ENCODE measurements at places on chromosomes 1 and 21. TPM values are rescaled to one million over a fixed set of nuclear protein-coding genes. Genes with fewer than 3 reads are reported as not detected.

KRTAP19-3 gene
- total RNA-seq = not detected

RGS1 gene
- total RNA-seq = 204 TPM

GRCh38 chr1:21206117-21206516, 29.4 kb upstream of the EIF4G3 start:
- no peak for DNase-seq

DNA sequence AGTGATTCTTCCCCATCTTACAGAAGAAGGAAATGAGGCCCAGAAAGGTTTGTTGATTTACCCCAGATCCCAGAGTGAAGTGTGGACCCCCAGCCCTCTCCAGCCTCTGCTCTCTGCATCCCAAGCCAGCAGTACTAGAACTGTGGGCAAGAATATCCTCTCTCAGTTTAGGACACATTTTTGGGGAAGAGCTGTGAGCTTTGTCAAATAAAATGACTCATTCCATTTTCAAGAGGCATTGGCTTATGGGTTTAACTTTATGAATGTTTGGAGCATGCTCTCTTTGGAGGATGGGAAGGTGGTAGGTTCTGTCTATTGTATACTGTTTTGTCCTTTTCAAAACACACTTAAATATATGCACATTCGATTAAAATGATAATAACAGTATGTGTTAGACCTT, 70.6 kb upstream of the CNTN2 start:
- no peak for DNase-seq

GRCh38 chr1:163365186-163365585, 43.4 kb downstream of the NUF2 start:
- DNase-seq = no peak

C4BPA gene
- not detected for total RNA-seq

CCDC185 gene
- not detected for total RNA-seq

GRCh38 chr1:162716123-162716522, 74.4 kb upstream of the HSD17B7 start:
- DNase-seq = no peak

PLPPR4 gene
- 3.9 TPM for total RNA-seq

DNA sequence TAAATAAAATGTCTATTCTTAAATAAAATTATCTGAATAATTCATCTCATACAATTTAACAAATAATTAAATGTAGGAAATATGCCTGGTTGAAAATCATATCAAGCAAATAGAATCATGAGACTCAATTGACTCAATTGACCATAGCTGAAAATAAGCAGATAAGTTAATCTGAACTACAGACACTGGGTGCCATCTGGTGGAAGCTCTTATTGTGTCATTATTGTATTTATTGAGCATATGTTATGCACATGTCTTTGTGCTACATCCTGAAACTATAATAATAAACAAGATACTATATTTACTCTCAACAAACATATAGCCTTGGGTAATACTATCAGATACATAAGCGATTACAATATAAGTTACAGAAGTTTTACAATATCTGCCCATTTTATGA, 41.0 kb downstream of the BRINP3 start:
- no peak for DNase-seq

DNA sequence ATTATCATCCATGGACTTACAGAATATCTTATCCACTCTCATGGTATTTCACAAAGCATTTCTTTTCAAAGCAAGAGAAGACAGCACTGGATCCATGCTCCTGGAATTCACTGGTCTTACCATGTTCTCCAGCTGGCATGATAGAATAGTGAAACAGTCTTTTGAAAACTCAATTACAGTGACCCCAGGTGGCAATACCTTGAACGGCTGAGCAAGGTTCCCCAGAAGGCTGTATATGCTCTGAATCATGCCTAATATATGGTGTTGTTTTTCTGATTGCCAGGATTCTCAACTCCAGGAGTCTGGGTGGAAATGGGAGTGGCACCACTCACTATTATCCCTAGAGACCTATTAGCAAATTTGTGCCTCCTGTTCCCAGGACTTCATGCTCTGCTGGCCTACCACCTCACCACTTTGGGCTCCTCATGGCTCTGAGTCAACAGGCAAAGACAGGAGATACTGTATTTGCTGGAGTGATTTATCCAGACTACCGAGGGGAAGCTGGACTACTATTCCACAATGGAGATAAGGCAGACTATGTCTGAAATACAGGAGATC, 87.6 kb downstream of the CATSPERE start:
- DNase-seq = no peak

DNA sequence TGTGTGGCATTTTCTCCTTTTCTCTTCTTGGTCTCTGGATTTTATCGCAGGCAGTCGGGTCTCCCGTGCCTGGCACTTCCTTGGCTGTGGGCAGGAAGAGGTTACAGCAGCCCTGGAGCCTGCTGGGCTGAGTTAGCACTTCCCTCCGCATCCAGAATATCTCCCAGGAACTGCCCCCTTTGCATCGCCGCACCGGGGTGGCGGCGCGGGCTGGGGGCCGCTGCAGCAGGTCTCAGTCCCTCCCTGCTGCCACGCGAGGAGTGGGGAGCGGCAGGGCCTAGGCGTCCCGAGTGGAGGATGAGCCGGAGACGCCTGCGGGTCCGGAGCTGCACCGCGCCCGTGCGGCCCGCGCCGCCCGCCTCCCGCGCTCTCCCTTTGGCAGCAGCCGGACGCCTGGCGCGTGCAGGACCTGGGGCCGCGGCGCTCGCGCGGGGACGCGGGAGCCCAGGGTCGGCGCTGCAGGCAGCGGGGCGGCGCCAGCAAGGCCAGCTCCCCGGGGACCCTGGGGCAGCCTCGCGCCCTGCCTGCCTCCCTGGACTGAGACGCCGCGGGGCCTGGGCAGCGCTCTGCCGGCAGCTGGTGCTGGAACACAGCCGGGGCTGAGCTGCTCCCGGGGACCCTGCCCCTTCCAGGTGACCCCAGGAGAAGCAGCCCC, 192.8 kb downstream of the PRDM2 start:
- DNase-seq = no peak

GRCh38 chr1:25543425-25544242, at the start of gene LDLRAP1:
LDLRAP1 (plus strand) TSS chr1:25543606; CDS start chr1:25543699, 93 bp downstream.
- DNase-seq = peak; percentile 55

DNA sequence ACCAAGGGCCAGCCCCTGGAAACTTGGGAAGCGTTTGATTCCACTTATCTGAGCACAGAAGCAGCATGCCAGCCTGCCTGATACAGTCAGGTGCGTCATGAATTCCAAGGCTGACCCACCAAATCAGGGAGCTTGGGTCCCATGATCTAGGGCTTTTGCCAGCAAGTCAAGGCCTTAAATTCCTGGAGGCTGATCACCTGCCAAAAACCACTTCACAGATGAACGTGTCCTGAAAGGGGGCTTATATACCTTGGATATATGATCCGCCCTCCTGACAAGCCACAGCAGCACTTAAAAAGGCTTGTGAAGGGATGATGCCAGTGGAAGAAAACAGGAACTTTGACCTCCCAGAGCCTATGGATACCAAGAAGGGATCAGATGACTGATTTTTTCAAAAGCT, 24.0 kb upstream of the CLIC6 start:
- no peak for DNase-seq

GRCh38 chr1:196608390-196609369, at the start of gene KCNT2:
KCNT2 (minus strand) TSS chr1:196608440; CDS start chr1:196608309, 131 bp downstream.
- DNase-seq = peak; percentile 43

- DNase-seq = peak; percentile 75
Measured at GRCh38 chr1:182962554-182963115, 9.7 kb upstream of the SHCBP1L start.

- no peak for DNase-seq
Measured at GRCh38 chr1:184576822-184577221, 177.8 kb downstream of the EDEM3 start.

- DNase-seq = no peak
Measured at GRCh38 chr21:42140196-42140934, 69.2 kb downstream of the UMODL1 start.

DNA sequence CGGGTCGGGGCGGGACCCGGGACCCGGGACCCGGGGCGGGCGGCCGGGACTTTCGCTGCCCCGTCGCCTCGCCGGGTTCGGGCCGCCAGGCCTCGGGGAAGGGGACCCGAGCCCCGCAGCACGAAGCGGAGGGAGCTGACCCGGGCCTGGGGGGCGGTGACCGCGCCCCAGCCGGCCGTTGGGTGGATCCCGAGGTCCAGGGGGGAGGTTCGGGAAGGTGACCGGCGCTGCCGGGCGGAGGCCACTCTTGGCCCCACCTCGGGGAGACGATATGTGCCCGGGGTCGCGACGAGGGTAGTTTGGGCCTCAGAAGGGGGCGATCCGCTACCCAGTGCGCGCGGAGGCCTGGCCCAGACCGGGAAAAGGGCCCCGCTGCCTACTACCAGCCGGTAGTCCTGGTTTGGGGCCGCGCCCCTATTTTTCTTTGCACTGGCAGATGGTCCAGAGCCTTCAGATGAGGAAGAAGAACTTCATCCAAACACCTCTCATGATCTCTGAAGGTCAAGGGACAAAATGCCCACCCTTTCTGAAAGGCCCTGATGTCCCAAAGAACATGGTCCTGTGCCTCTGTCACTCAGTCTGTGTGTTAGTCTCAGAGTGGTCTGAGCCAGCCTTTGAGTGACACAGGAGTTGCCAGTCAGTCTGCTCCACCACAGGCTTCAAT, 766 bp downstream of the AGO4 start:
- no peak for DNase-seq

BSND gene
- total RNA-seq = not detected

DCST1 gene
- total RNA-seq = not detected

DNA sequence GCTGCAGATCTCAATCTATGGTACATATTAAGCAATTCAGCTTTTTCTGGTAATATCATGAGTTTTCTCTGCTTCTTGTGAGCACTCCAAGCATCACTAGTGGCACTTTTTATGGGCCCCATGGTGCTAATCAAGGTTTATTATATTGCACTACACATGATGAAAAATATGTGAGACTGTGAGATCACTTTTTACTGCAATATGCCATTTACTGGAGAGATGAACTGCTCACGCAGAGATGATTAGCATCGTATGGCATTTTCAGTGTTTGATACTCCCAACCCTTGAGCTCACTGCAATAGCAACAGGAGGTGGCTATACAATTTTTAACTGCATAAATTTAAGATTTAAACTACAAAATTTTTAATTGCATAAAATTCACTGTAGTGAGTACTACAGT, 8.7 kb upstream of the KCNK1 start:
- no peak for DNase-seq

FAM163A gene
- not detected for total RNA-seq

- DNase-seq = peak; percentile 64
Measured at GRCh38 chr1:89454845-89455521, 69.6 kb upstream of the LRRC8B start.

SPRR1B gene
- not detected for total RNA-seq

GRCh38 chr1:9615316-9616063, 26.8 kb downstream of the TMEM201 start:
- no peak for DNase-seq

DNA sequence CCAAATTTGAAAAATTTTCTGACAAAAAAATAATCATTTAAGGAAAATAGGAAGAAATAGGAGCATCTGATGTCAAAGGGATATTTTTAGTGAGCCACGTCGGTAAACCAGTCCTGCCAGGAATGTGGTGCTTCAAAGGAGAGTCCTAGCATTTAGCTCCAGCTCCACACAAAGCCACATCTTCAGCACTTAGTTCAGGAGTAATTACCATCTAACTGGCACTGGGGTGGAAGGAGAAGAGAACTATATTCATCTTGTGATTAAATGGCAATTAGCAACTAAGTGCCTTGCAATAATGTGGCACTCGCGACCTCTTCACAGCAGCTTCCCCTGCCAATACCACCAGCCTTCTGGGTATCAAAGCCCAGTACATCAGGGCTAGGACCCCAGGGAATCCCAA, 409.1 kb downstream of the SETD4 start:
- DNase-seq = no peak

TEDDM1 gene
- not detected for total RNA-seq

DNA sequence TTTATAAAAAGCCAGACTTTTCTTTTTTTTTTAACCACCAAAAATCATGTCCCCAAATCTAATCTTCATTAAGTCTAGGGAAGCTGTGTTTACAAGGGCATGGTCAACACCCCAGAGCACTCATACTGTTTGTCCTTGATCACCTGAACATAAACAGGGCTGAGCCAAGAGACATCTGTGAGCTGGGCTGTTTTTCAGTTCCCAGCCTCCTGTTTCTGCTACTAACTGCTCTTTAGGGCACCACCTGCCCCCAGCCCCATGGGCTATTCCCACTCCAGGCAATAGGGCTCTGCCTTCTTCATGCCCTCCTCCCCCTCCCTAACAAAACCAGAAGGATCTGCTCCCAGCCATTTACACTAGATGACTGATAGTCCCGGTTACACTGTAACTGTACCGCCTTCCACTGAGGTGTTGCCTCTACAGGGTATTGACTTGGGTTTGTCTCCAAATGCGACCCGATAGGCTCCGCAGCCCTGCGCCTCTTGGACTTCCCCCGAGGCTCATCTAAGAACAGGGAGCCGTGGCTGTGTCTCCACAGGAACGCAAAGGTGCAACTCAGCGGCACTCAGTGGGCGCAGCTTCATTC, 11.7 kb upstream of the SLC26A9 start:
- DNase-seq = no peak

GRCh38 chr1:116457946-116458604, 85.0 kb downstream of the ATP1A1 start:
- DNase-seq = no peak

SIK1 gene
- total RNA-seq = 23.2 TPM

DNA sequence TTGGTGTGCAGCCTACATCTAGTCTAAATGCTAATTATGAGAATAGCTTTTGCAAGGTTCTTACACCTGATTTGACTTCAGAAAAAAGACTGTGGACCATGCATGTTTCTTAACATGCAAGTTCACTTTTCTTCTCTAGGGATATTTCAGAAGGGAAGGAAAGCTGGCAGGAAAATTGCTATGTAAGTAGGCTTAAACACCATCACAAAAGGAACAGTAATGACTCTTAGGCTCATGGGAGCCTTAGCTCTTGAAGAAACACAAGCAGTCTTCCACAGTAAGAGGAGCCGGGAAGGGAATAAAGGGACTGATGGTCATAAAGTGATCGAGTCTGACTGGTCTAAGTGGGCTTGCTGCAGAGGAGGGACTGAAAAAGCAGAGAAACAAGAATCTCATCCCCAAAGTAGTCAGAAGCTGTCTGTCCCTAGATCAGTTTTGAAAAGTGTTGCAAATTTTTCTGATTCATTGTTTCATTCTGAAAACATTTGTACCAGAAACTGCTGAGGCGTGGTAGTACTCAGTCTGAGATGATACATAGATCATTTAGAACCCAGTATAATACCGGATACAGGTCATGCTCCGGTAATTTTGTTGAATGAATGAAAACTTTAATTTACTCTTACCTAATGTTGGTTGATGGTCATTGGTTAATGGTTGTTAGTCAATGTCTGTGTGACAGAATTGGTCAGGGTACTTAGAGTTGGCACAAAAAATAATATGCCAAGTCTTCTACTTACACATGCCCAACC, 40.9 kb downstream of the SMYD2 start:
- no peak for DNase-seq

ZC3H11A gene
- 113 TPM for total RNA-seq

- DNase-seq = no peak
Measured at GRCh38 chr1:6325482-6325881, 64.6 kb upstream of the GPR153 start.

GRCh38 chr1:232596666-232597303, 33.1 kb downstream of the SIPA1L2 start:
- no peak for DNase-seq

GRCh38 chr1:44632598-44632997, 41.7 kb downstream of the TMEM53 start:
- no peak for DNase-seq

All from tibial nerve (tissue), 4 donors.